Effector CD8-positive, alpha-beta T cell (primary cell): ENCODE measurements at places on chromosomes 2 and 18.

- no peak for DNase-seq
Measured at GRCh38 chr18:12011957-12012549, 30.7 kb downstream of the IMPA2 start.

GRCh38 chr18:58101291-58101794 lies 57.3 kb downstream of the NEDD4L start:
- no peak for DNase-seq

GRCh38 chr2:154882725-154883124 lies 184.2 kb downstream of the KCNJ3 start:
- no peak for DNase-seq

DNA sequence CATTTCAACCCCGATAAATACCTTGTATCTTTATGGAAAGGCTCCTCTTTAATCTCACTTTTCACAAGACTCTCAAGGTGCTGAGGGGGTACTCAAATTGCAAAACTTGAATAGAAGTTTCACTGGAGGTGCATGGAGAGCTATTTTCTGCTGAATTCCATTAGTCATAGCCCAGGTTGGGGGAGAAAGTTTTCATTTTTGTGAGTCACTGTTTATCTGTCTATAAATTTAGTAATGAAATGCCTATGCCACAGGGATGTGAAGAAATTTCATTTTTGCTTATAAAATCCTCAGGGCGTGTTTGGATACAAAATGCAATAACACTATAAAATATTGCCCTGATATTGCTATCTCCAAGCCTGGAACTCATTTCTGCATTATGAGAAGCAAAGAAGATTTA lies 346.3 kb downstream of the LRATD1 start:
- no peak for DNase-seq

GRCh38 chr18:32669549-32670165 lies 103.2 kb downstream of the KLHL14 start:
- DNase-seq: no peak

DNA sequence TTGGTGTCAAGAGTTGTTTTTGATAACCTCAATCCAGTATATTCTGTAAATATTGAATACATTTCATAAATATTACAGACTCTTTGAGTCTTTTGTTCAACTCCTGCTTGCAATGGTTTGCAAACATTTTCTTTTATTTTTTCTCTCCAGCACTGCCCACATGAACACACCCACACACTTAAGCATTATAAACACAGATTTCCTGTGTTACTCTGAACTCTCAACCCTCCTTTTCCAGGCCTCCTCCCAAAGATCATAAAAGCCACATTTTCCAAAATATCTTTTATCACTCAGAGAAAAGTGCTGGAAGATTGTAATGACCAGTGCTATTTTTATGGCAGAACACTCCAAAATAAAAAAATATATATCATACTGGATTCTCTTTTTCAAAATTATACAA lies 20.5 kb downstream of the ARHGAP25 start:
- DNase-seq: no peak
